Astrocyte (in vitro differentiated cells and primary cell): ENCODE measurements at places on chromosomes 2 and 18. TPM values are rescaled to one million over a fixed set of nuclear protein-coding genes. Genes with fewer than 3 reads are reported as not detected.

Gene CNDP1
- total RNA-seq, result 0.31 TPM in 1 of 2 replicates, not detected in the other

DNA sequence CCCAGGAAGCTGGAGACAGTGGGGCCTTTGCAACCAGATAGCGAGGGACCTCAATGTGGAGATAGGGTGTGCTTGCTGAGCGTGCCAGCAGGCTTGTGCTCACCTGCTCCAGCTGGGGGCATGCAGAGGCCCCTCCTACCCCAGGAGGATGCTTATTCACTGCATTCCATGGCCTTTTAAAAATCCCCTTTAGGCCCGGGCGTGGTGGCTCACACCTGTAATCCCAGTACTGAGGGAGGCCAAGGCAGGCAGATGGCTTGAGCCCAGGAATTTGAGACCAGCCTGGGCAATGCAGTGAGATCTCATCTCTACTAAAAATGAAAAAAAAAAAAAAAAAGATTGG is 54.5 kb downstream of the ODC1 start:
- DNase-seq, result no peak

DNA sequence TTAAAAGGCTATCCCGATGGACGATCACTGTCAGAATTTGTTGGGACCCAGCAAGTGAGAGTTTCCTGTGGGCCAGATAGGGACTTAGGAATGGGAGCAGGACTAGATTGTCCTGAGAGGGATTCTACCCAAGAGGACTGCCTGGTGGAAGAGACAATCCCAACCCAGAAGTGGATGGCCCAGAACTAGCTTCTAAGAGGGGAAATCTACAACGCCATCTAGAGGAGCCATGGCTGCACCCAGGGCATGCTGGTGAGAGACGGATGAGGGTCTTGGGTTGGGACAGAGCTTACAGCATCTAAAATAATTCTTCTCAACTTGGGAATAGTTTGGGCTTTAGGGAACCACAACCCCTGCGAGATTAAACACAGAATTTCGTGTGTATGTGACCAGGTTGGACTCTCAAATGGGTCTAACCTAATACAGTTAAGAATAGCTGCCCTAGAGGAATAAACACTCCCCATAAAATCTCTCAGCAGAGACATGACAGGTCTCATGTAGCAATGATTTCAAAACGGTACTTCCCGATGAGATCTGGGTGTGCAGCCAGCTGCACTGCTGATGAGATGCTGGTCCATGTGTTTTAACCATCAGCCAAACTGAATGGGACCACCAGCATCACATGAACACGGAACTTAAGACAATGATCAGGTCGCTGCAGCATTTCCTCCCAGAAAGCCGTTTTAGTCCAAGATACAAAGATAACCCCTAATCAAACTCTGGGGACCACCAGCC is 50.8 kb downstream of the CCBE1 start:
- DNase-seq, result no peak

GRCh38 chr2:38131676-38132075 is 55.7 kb upstream of the CYP1B1 start:
- DNase-seq, result no peak

DNA sequence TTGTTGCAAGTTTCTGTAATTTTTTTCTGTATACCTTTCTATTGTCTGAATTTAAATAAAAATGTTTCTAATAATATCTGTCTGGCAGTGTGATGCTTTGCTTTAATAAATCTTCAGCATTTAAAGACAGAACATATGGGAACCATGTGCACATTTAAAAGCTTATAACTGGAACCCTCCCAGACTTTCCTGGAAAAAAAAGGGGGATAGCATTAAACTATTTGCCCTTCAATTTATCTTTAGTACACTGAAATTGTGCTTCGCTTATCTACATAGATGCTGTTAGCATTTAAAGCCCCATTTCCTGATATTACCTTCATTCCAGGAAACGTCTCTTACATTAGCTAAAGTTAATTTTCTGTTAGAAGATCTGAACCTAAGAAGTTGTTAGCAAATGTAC is 64.6 kb downstream of the ZC3H6 start:
- no peak for DNase-seq

DNA sequence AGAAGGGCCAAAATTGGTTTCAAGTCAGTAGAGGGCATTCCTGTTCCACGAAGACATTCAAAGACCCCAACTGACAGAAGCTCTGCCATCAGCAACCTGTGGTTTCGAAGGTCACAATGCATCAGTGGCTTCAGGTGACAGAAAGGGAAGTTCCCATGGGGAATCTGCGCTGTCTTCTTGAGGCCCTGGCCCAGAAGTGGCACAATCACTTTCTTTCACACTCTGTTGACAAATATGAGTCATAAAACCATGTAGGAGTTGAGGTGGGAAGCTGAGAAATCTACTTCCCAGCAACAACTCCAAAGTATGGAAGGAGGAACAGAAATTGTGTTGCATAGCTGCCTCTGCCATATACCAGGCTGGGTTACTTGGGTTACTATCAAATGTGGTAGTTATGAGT is 621.1 kb upstream of the FANCL start:
- no peak for DNase-seq

- DNase-seq, result no peak
These were observed 16.5 kb downstream of the SCLY start for GRCh38 chr2:238077292-238077691.

GRCh38 chr18:9737472-9738121 is 29.5 kb downstream of the RAB31 start:
- DNase-seq, result peak; percentile 61

Gene CD8B2
- total RNA-seq, result not detected in 2 replicates

- DNase-seq, result peak; percentile 52
These were observed at the start of gene UNC80 for GRCh38 chr2:209771474-209772289. TSS of gene UNC80 (plus strand) at chr2:209771832. CDS start at chr2:209772073, 241 bp downstream.

Gene MATN3
- total RNA-seq, result 11.4 and 13.3 TPM in 2 replicates

Gene CRACDL
- total RNA-seq, result 1.8 and 5.7 TPM in 2 replicates

Gene ANKAR
- total RNA-seq, result 3.1 and 3.6 TPM in 2 replicates

GRCh38 chr2:138997856-138998517 is 217.8 kb upstream of the NXPH2 start:
- peak; percentile 54 for DNase-seq

- no peak for DNase-seq
These were observed 35.9 kb upstream of the KLF11 start for GRCh38 chr2:10007435-10007834.

GRCh38 chr2:10190737-10191532 is 68.4 kb downstream of the RRM2 start:
- no peak for DNase-seq

DNA sequence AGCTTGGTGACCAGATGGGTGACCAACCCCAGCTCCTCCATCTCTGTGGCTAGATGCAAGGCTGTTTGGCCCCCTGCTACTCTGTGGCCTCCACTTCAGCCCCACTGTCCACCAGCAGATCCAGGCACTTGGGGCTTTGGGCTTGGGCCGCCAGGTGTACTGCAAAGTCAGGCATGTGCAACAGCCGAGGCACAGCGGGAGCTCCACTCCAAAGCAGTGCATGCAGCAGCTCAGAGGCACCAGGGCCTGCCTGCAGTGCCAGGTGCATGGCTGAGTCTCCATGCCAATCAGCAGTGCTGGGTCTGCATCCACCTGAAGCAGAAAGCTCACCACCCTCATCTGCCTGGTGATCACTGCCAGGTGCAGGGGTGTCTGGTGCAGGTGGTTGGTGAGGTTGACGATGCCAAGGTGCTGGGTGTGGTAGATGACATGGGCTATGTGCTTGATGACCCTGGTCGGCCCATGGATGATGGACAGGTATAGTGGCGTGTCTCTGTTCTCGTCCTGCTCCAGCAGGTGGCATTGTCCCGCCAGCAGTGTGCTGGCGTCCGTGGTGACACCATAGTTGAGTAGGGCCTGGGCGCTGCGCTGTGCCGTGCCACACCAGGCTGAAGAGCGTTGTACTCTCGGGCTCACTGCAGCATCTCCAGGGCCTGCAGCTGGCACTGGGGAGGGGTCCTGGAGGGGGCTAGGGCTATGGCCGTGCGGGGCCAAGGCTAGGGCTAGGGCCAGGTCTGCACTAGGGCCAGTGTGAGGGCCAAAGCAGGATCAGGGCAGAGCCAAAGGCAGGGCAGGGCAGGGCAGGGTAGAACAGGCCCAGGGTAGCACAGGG is 1.0 kb upstream of the ANKRD62 start:
- DNase-seq, result no peak
